Left kidney (tissue), 8 donors: ENCODE measurements at places on chromosomes 6 and 20. TPM values are rescaled to one million over a fixed set of nuclear protein-coding genes. Genes with fewer than 3 reads are reported as not detected.

MACROD2 gene
- polyA plus RNA-seq: 17.2 TPM

MUC22 gene
- polyA plus RNA-seq: not detected

ADGB gene
- polyA plus RNA-seq: 0.62 TPM

RHAG gene
- polyA plus RNA-seq: 0.96 TPM

NKAPL gene
- 2.9 TPM for polyA plus RNA-seq

GPSM3 gene
- 10.2 TPM for polyA plus RNA-seq

BRD2 gene
- polyA plus RNA-seq: 357 TPM

- no peak for DNase-seq
These were observed 31.4 kb downstream of the PRDM1 start for GRCh38 chr6:106117579-106117978.

DNA sequence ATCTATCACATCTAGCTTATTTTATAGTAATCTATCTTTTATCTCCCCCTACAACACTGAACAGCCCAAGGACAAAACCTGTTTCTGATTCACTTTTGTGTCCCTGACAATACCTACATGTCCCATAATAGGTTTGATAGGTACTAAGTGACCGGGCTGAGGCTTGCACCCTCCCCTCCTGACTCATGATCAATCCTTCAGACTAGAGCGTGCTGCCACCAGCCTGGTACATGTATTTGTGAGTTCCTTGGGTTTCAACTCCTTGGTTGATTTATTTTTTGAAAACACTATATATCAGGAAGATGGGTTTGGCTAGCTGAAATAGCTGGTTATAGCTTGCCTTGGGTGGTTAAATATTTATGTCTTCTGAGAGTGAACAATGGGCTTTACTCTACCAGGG lies 41.6 kb upstream of the RAB23 start:
- DNase-seq: no peak

DNA sequence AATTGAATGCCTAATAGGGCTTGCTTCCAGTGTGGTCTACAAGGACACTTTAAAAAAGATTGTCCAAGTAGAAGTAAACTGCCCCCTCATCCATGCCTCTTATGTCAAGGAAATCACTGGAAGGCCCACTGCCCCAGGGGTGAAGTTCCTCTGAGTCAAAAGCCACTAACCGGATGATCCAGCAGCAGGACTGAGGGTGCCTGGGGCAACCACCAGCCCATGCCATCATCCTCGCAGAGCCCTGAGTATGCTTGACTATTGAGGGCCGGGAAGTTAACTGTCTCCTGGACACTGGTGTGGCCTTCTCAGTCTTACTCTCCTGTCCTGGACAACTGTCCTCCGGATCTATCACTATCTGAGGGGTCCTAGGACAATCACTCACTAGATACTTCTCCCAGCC lies 411.5 kb downstream of the TENT5A start:
- DNase-seq: no peak

- no peak for DNase-seq
These were observed 1.3 kb upstream of the LIME1 start for GRCh38 chr20:63734946-63735858.

- no peak for DNase-seq
These were observed 222.1 kb upstream of the SULF2 start for GRCh38 chr20:48007351-48007750.

DNA sequence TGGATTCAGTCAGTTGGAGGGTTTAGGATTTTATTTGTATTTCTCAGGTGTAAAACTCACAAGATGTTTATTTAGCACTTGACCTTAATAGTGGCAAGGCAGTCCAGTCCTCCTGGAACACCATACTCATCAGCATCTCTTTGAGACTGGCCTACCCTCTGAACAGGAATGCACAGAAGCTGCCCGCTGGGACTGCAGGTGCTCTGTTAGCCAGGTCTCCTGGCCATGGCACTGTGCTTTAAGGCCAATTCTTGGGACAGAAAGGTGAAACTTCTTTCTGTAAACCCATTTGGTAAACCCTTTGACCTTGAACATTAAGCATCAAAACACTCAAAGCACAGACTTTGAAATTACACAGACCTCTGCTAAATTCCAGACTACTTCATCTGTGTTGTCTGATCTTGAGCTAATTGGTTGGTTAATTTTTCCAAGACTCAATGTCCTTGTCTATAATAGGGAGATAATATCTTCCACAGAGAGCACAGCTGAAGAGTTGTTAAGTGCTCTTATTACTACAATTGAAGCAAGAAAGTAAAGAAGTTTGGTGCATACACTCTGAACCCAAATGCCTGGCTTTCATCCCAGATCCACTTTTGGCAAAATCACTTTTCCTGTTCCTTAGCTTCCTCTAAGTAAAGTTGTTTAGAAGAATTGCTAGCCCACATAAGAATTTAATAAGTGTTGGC lies 54.9 kb upstream of the NT5E start:
- no peak for DNase-seq

DNA sequence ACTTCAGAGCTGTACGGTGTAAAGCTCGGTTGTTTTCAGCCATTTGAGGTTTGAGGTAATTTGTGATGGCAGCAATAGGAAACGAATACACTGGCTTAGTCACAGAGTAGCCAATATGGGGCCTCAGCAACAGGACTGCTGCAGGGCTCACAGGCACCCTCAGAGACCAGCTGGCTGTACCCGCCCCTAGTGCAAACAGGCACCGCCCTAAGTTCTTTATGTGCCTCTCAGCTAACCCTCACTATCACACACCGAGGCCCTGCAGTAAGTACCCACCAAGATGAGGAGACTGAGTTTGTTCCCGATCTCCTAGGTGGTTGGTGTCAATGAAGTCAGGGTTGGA lies 11.2 kb upstream of the SERPINB9 start:
- no peak for DNase-seq

GRCh38 chr6:44074439-44074812 lies 52.8 kb downstream of the MRPL14 start:
- peak; percentile 85 for DNase-seq

DNA sequence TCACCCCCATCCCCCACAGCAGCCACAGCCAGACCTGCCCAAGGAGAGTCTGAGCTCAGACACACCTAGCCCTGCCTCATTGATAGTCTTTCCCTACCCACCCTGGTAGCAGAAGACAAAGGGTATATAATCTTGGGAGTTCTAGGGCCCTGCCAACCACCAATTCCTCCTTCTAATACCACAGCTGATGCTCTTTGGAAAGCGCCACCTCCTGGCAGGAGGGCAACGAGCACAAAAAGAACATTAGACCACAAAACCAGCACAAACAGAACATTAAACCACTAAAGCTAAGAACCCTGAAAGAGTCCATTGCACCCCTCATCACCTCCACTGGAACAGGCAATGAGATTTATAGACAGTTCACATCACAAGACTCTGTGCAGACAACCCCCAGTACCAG lies 195.8 kb upstream of the FUT9 start:
- no peak for DNase-seq

DNA sequence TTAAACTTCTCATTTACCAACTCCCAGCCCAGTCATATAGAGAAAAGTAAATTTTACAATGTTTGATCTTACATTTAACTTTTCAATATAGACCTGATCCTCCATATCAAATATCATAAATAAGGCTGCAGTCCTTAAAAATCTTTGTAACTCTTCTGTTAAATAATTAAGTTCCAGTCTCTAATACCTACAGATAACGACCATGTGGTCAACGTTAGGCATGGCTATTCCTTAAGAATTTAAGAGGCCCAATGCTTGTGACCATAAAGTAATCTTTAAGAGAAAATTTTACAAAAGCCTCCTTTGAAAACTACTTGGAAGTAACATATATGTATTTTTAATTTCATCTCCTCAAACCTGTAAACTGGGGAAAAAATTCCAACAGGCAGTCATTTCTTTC lies 1.6 kb downstream of the FBXO5 start:
- no peak for DNase-seq

DNA sequence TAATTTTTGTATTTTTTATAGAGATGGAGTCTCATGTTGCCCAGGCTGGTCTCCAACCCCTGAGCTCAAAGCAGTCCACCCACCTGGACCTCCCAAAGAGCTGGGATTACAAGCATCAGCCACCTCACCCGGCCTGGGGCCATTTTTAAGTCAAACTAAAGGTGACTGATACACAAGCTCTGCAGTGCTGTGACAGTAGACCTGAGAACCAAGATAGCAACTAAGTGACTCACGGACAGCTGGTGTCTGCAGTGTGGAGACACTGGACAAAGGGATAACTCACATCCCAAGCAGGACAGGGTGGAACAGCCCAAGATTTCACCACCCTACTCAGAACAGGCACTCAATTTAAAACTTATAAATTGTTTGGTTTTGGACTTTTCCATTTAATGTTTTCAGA lies 402.5 kb downstream of the CD83 start:
- no peak for DNase-seq

DNA sequence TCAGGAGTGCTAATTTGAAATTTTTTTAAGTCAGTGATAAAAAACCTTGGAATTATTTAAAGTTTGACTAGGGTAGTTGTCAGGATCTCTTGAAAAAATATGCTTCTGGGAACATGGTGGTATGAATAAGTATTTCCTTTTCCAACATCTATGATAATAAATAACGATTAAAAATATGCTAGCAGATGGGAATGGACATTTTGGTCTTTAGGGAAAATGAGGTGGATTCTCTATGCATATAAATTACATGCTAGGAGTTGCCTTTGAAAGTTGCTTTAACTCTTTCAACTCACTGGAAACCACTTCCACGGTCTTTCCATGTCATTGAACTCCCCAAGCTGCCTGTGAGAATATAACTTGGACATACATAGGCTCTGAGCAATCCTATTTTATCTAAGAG lies 731.5 kb upstream of the MARCKS start:
- DNase-seq: no peak

DNA sequence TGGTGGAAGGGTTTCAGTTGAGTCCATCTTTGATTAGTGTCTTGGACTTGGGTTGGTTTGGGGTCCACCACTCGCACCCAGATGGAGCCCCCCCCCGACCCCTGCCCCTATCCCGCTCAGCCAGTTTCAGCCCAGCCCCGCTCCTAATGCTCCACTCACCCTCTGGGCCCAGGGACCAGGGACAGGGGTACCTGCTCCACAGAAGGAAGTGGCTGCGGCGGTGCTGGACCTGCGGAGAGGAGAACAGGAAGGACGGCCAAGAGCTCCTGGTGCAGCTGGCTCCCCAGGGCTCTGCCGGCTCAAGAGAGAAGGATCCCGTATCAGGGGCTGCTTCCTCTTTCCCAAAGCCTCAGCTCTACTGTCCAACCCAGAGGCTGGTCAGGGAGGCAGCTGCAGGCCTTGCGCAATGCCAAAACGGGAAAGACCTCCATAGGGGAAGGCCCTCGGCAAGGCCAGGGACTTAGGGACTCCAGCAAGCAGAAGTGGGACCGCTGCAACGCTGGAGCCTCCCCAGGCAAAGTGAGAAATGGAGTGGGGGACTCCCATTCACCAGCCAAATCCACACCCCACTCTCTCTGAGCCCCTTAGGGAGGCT lies at the start of gene SIGLEC1:
SIGLEC1 (minus strand) TSS at position 322 of the 595 bp plus-strand sequence. CDS start 5,472 bp downstream, outside the sequence.
- no peak for DNase-seq
